ENCODE measurements at places on chromosomes 7 and 10.

GRCh38 chr10:112213836-112214235 lies 30.3 kb upstream of the GPAM start:
- no peaks in the 10 kb centered on the region for H3K36me3 ChIP-seq
- peaks cover 1% of the 10 kb centered on the region for H3K27me3 ChIP-seq
- peaks cover 43% of the 10 kb centered on the region for H3K4me1 ChIP-seq
- DNase-seq, result no peak
- H3K27ac ChIP-seq, result peak overlapping the region; percentile 39

DNA sequence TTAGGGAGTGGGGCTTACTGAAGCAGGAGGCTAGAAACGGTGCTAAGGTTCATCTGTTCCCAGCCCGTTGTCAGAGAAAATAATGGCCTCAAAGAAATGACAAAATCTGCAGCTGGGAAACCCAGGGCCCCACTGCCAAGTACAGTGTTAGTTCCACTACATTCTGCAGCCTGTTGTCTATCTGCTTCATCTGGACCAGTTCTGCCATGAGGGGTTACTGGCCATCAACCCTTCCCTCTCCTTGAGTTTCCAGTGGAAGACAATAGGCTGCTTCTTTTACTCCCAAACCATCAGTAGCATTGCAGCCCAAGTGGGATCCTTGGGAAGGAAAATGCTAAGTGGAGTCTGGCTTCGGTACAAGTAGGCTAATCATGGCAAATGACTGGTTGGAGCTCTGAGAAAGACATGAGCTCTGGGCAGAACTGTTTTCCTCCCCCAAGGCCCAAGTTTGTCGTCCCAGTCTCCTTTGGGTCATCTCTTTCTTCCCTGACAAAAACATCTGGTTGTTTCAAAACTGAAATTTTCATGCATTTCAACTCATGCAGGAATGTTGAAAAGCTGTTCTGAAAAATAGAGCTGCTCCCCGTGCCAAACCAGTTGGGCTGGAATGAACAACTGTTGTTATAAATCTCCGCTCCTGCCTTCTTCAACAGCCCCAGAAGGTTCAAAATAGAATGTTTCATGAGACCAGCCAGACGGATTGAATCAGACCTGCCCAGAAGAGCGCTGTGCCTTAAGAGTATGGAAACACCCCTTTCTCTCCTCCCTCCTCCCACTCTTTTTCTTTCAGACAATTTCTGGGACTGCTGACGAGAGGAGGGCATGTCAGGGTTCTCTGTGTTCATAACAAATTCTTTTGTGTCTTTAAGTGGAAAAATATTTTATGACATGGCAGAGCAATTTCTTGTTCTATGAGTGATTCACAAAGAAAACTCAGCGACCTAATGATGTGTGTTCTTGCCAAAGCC lies 116.6 kb downstream of the RAB18 start:
- no peak for DNase-seq
- no peaks in the 10 kb centered on the region for H3K4me1 ChIP-seq
- H3K4me3 ChIP-seq, result no peak overlapping the region
- H3K27me3 ChIP-seq, result peaks cover 15% of the 10 kb centered on the region
- H3K36me3 ChIP-seq, result no peaks in the 10 kb centered on the region

GRCh38 chr10:52056291-52056690 lies 257.8 kb upstream of the DKK1 start:
- no peak for DNase-seq
- no peaks in the 10 kb centered on the region for H3K27me3 ChIP-seq
- H3K4me3 ChIP-seq, result no peak overlapping the region
- no peaks in the 10 kb centered on the region for H3K4me1 ChIP-seq
- no peaks in the 10 kb centered on the region for H3K36me3 ChIP-seq

- peaks cover 9% of the 10 kb centered on the region for H3K4me1 ChIP-seq
- peaks cover 36% of the 10 kb centered on the region for H3K27me3 ChIP-seq
- DNase-seq, result no peak
Measured at GRCh38 chr7:30984359-30985107, 20.8 kb downstream of the GHRHR start.

- no peak overlapping the region for H3K4me3 ChIP-seq
- DNase-seq, result no peak
- H3K27me3 ChIP-seq, result no peaks in the 10 kb centered on the region
- peaks cover 43% of the 10 kb centered on the region for H3K4me1 ChIP-seq
- peaks cover 13% of the 10 kb centered on the region for H3K36me3 ChIP-seq
Measured at GRCh38 chr10:101687071-101687658, 7.8 kb downstream of the FBXW4 start.

GRCh38 chr10:2633630-2634029 lies 433.7 kb upstream of the PFKP start:
- no peak overlapping the region for H3K27ac ChIP-seq
- H3K36me3 ChIP-seq, result no peaks in the 10 kb centered on the region
- H3K4me1 ChIP-seq, result no peaks in the 10 kb centered on the region
- DNase-seq, result no peak

DNA sequence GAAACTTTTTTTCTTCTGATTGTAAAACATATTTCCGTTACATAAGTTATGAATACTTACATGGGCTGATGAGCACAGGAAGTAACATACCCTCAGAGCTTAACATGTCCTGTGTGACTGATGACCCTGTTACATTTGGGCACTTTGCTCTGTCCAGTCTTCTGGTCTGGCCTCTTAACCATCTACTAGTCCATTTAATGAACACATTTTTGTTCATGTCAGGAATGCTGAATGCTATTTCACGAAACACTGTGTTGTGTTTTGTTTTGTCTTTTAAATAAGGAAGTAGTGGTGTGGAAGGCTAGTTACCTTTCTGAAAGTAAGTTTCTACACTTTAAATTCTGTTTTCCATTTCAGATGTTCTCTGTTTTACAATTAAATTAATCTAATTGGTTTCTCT lies 77.7 kb downstream of the RBM33 start:
- H3K4me1 ChIP-seq, result peaks cover 39% of the 10 kb centered on the region
- H3K4me3 ChIP-seq, result peak overlapping the region; percentile 80
- DNase-seq, result no peak
- peaks cover 4% of the 10 kb centered on the region for H3K36me3 ChIP-seq

DNA sequence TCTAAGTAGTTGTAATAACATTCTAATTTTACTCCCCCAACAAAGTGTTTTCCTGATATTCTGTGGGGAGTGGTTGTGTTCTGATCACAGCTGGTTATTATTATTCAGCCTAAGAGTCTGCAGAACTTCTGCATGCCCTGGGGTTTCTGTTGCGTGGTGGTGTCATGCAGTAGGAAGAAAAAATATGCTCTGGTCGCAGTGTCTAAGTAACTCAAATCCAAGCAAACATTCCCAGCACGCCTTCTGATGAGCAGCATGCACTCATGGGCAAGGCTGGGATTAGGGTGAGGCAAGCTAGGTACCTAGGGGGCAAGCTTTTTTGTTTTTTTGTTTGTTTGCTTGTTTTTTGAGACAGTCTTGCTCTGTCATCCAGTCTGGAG lies 112.8 kb upstream of the KMT2E start:
- H3K36me3 ChIP-seq, result no peaks in the 10 kb centered on the region
- H3K27me3 ChIP-seq, result peaks cover 9% of the 10 kb centered on the region
- peaks cover 7% of the 10 kb centered on the region for H3K4me1 ChIP-seq
- DNase-seq, result no peak
- no peak overlapping the region for H3K27ac ChIP-seq

GRCh38 chr7:151299940-151300645 lies 41.5 kb upstream of the NUB1 start:
- H3K36me3 ChIP-seq, result peaks cover 4% of the 10 kb centered on the region
- DNase-seq, result no peak
- peaks cover 14% of the 10 kb centered on the region for H3K4me1 ChIP-seq
- H3K4me3 ChIP-seq, result no peak overlapping the region
- peaks cover 21% of the 10 kb centered on the region for H3K27me3 ChIP-seq
- no peak overlapping the region for H3K27ac ChIP-seq

- no peaks in the 10 kb centered on the region for H3K4me1 ChIP-seq
- no peak for DNase-seq
- no peak overlapping the region for H3K27ac ChIP-seq
- no peak overlapping the region for H3K4me3 ChIP-seq
- no peaks in the 10 kb centered on the region for H3K36me3 ChIP-seq
- H3K27me3 ChIP-seq, result peaks cover 7% of the 10 kb centered on the region
Measured at GRCh38 chr10:71080381-71081228, 131.8 kb upstream of the UNC5B start.

GRCh38 chr10:98415731-98416119 lies 743 bp upstream of the PYROXD2 start:
- peaks cover 15% of the 10 kb centered on the region for H3K36me3 ChIP-seq
- H3K27ac ChIP-seq, result no peak overlapping the region
- H3K4me3 ChIP-seq, result no peak overlapping the region
- peaks cover 3% of the 10 kb centered on the region for H3K4me1 ChIP-seq
- no peaks in the 10 kb centered on the region for H3K27me3 ChIP-seq

GRCh38 chr7:126570845-126571244 lies 681.9 kb downstream of the GRM8 start:
- no peaks in the 10 kb centered on the region for H3K4me1 ChIP-seq
- no peaks in the 10 kb centered on the region for H3K27me3 ChIP-seq
- no peak for DNase-seq
- H3K27ac ChIP-seq, result no peak overlapping the region

- no peak overlapping the region for H3K4me3 ChIP-seq
- H3K4me1 ChIP-seq, result no peaks in the 10 kb centered on the region
- DNase-seq, result no peak
- no peak overlapping the region for H3K27ac ChIP-seq
- no peaks in the 10 kb centered on the region for H3K36me3 ChIP-seq
Measured at GRCh38 chr10:117948493-117948892, 98.2 kb downstream of the RAB11FIP2 start.

GRCh38 chr7:87000344-87000743 lies 59.1 kb downstream of the ELAPOR2 start:
- no peak for DNase-seq
- H3K36me3 ChIP-seq, result peaks cover 2% of the 10 kb centered on the region
- H3K4me1 ChIP-seq, result peaks cover 8% of the 10 kb centered on the region
- H3K27ac ChIP-seq, result no peak overlapping the region

DNA sequence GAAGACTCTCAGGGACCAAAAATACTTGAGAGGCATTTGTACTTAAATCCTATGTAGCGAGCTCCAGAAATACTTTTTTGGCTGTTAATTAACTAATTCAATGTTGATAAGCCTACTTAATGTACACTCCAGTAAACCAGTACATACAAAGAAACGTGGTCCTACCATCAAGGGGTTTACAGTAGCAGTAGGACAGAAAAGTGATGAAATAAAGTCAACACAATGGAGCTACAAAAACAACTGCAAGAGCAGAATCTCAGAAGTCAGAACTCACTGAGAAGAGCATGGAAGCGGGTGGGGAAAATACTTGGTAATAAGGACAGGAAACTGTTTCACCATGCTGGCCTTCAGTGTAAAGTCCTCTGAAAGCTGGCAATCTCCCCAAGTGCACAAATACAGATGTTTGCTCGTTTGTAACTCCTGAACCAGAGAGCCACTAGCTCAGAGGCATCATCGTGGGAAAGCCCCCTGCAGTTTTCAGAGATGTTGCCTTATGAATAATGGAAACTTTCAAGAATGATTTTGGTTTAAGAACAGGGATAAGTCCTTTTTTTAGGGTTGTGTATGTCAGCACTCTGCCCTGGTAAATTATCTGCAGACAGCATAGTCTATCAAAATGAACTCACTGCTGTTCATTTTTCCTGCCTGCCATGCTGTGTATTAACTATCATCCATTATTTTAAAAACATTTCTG lies 233.2 kb downstream of the SORCS1 start:
- no peak for DNase-seq
- no peaks in the 10 kb centered on the region for H3K27me3 ChIP-seq
- H3K36me3 ChIP-seq, result no peaks in the 10 kb centered on the region
- no peak overlapping the region for H3K4me3 ChIP-seq
- no peak overlapping the region for H3K27ac ChIP-seq

DNA sequence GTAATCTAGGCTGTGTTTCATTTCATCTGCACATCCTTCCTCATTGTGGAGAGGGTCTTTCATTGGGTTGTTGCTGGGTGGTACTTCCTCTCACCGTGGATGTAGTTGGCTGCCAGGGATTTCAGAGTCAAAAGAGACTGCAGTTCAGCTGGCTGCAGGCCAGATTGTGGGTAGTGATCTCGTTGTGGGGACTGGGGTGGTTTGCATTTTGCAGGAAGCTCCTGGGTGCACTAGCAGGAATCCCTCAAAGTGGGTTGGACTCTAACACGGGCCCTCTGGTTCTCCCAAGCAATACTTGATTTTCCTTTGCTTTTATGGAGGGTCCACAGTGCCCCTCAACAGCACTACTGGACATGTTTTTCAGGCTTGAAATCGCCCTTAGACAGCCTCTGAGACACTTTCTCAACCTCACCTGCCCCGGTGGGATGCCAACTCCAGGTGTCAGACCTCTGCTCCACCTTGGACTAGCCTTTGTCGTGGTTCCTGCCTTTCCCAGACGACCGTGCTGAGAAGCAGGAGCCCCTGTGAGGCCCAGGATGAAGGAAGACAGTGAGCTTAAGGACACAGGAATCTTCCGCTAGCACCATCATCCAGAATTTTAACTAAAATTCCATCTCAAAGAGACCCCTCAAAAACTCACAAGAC lies 23.9 kb upstream of the ZNF273 start:
- no peak overlapping the region for H3K27ac ChIP-seq
- peaks cover 29% of the 10 kb centered on the region for H3K27me3 ChIP-seq
- H3K4me3 ChIP-seq, result no peak overlapping the region
- H3K36me3 ChIP-seq, result no peaks in the 10 kb centered on the region
- DNase-seq, result no peak

DNA sequence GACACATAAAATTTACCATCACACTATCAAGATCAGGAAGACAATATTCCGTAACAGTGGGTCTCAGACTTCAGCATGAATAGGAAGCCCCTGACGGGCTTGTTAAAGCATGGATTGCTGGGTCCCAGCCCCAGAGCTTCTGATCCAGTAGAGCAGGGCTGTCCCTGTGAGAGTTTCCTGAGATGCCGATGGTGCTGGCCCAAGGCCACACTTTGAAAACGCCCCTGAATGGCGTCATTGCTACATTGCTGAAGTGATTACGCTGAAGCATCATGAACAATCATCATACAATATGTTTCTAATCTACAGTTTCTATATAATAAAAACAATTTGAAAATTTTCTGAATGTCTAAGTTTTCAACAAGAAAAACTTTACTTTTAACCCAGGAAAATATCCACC lies 38.0 kb upstream of the TMEM72 start:
- no peak for DNase-seq
- H3K4me1 ChIP-seq, result no peaks in the 10 kb centered on the region
- peaks cover 16% of the 10 kb centered on the region for H3K27me3 ChIP-seq
- H3K36me3 ChIP-seq, result no peaks in the 10 kb centered on the region
- no peak overlapping the region for H3K27ac ChIP-seq
- no peak overlapping the region for H3K4me3 ChIP-seq

GRCh38 chr7:19248681-19249080 lies 103.5 kb upstream of the FERD3L start:
- H3K27me3 ChIP-seq, result peaks cover 1% of the 10 kb centered on the region
- no peak overlapping the region for H3K4me3 ChIP-seq
- H3K27ac ChIP-seq, result no peak overlapping the region
- no peaks in the 10 kb centered on the region for H3K36me3 ChIP-seq
- DNase-seq, result no peak

DNA sequence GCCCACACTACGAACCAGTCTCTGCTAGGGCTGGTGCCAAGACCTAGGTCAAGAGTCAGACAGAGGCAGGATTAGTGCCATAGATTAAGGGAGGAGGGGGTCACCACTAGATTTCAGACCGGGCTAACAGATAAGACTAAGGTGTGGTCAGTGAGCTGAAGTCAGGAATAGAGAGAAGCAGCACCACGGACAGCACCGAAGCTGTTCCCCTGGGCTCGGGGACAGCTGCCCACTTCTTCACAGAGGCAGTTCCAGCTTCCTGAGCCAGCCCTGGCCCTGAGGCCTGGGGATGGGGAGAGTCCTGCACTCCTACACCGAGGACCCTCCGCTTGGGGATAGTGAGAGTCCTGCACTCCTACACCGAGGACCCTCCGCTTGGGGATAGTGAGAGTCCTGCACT lies 11.2 kb upstream of the JAKMIP3 start:
- peaks cover 4% of the 10 kb centered on the region for H3K36me3 ChIP-seq
- no peak for DNase-seq
- peaks cover 7% of the 10 kb centered on the region for H3K27me3 ChIP-seq
- no peak overlapping the region for H3K27ac ChIP-seq
- no peak overlapping the region for H3K4me3 ChIP-seq

Measured in memory B cell (primary cell).